ENCODE measurements at places on chromosomes 12 and 14. TPM values are rescaled to one million over a fixed set of nuclear protein-coding genes. Genes with fewer than 3 reads are reported as not detected.

The ABCD2 gene
- under 0.01 TPM for total RNA-seq

The M6PR gene
- 207 TPM for total RNA-seq

The MVK gene
- 14.0 TPM for total RNA-seq

The FSCB gene
- 0.19 TPM for total RNA-seq

The BCL11B gene
- not detected for total RNA-seq

The KLHL33 gene
- 0.28 TPM for total RNA-seq

The RFLNA gene
- 43.1 TPM for total RNA-seq

The ATXN3 gene
- total RNA-seq, result 42.8 TPM

The FBXL14 gene
- total RNA-seq, result 11.9 TPM

The LLPH gene
- 6.3 TPM for total RNA-seq

The USP15 gene
- 50.4 TPM for total RNA-seq

The IAPP gene
- total RNA-seq, result not detected

The LRRC10 gene
- not detected for total RNA-seq

The TAS2R8 gene
- not detected for total RNA-seq

Measured in regular cardiac myocyte (primary cell).